ENCODE measurements at places on chromosomes 1 and 21. TPM values are rescaled to one million over a fixed set of nuclear protein-coding genes. Genes with fewer than 3 reads are reported as not detected.
A peak's percentile ranks its signal among the peaks of the same experiment; 100 is the strongest.

GRCh38 chr21:31424058-31424457, 80.0 kb upstream of the TIAM1 start:
- no peak overlapping the region for H3K4me3 ChIP-seq
- no peaks in the 10 kb centered on the region for H3K27me3 ChIP-seq
- no peak for DNase-seq
- H3K27ac ChIP-seq: no peak overlapping the region

- peaks cover 5% of the 10 kb centered on the region for H3K27me3 ChIP-seq
- H3K36me3 ChIP-seq: no peaks in the 10 kb centered on the region
- no peak for DNase-seq
- H3K27ac ChIP-seq: no peak overlapping the region
- H3K4me3 ChIP-seq: no peak overlapping the region
Observed at GRCh38 chr1:57986432-57986831, 560.1 kb downstream of the OMA1 start.

- no peaks in the 10 kb centered on the region for H3K27me3 ChIP-seq
- H3K36me3 ChIP-seq: no peaks in the 10 kb centered on the region
- H3K4me1 ChIP-seq: peaks cover 15% of the 10 kb centered on the region
- peak; percentile 24 for DNase-seq
Observed at GRCh38 chr21:42040411-42041180, 30.4 kb upstream of the ZBTB21 start.

Gene TESK2
- 8.2 TPM for total RNA-seq

- H3K36me3 ChIP-seq: no peaks in the 10 kb centered on the region
- H3K27me3 ChIP-seq: no peaks in the 10 kb centered on the region
- no peak for DNase-seq
- H3K4me3 ChIP-seq: no peak overlapping the region
Observed at GRCh38 chr1:160567858-160568682, 11.2 kb downstream of the CD84 start.

DNA sequence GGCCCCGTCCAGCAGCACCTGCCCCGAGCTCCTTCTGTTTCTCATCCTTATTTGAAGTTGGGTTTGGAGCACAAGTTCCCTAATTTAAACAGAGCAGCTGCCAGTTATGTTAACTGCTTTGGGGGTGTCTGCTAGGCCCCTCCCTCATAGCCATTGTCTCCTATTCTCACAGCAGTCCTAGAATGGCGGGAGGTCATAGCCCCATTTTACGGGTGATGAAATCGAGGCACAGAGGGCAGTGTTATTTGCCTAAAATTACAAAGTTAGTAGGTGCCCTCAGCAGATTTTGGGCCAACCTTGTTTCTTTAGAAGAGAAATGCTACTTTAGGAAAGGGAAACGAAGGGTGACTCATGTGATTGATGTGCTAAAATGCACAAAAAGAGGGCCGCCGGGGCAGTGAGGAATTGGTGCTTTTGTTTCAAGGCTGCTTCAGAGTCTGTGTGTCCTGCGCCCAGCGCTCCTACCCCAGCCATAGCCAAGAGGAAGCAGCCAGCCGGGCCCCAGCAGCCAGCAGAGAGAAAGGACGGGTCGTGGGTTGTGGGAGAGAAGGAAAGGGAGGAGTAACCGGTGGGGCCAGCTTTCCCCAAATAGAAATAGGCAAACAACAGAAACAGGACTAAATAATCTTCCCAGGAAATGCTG, 13.0 kb downstream of the VANGL1 start:
- peak overlapping the region; percentile 38 for H3K27ac ChIP-seq
- DNase-seq: no peak
- no peaks in the 10 kb centered on the region for H3K27me3 ChIP-seq
- peaks cover 10% of the 10 kb centered on the region for H3K36me3 ChIP-seq
- no peak overlapping the region for H3K4me3 ChIP-seq

Gene FCER1A
- total RNA-seq: 8.8 TPM

Gene ZNF593OS
- not detected for total RNA-seq

GRCh38 chr1:44851308-44851707, 8.3 kb upstream of the PTCH2 start:
- H3K4me3 ChIP-seq: no peak overlapping the region
- no peaks in the 10 kb centered on the region for H3K4me1 ChIP-seq
- H3K27ac ChIP-seq: no peak overlapping the region
- DNase-seq: no peak
- H3K27me3 ChIP-seq: no peaks in the 10 kb centered on the region

Gene RCAN3
- 16.7 TPM for total RNA-seq

DNA sequence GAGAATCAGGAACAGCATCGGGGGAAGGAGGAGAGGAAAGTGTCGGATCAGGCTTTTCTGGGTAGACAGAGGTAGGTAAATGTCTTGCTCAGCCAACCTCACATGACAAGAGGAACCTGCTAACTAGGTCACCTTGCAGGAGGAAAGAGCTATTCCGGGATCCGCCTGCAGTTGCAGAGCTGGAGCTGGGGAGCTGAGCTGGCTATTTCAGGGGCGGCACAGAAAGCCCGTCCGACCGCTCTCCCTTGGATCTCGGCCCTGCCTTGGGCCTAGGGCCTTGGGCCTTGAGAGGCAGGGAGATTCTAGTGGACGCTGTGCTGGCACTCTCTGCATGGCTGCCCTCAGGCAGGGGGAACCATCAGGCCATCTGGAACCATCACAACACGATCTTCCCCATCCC, 56.5 kb upstream of the CTPS1 start:
- H3K4me1 ChIP-seq: no peaks in the 10 kb centered on the region
- H3K36me3 ChIP-seq: no peaks in the 10 kb centered on the region
- H3K4me3 ChIP-seq: no peak overlapping the region
- H3K27ac ChIP-seq: no peak overlapping the region

Gene HENMT1
- total RNA-seq: 6.5 TPM

- no peaks in the 10 kb centered on the region for H3K27me3 ChIP-seq
- peaks cover 90% of the 10 kb centered on the region for H3K36me3 ChIP-seq
- no peaks in the 10 kb centered on the region for H3K4me1 ChIP-seq
- H3K4me3 ChIP-seq: no peak overlapping the region
- H3K27ac ChIP-seq: no peak overlapping the region
- no peak for DNase-seq
Observed at GRCh38 chr1:26838474-26839338, 12.2 kb downstream of the ZDHHC18 start.

Gene NHLH1
- 0.15 TPM for total RNA-seq

- H3K4me1 ChIP-seq: peaks cover 12% of the 10 kb centered on the region
- no peaks in the 10 kb centered on the region for H3K27me3 ChIP-seq
- no peak overlapping the region for H3K27ac ChIP-seq
- no peak for DNase-seq
Observed at GRCh38 chr1:52674497-52675384, 23.4 kb downstream of the COA7 start.

DNA sequence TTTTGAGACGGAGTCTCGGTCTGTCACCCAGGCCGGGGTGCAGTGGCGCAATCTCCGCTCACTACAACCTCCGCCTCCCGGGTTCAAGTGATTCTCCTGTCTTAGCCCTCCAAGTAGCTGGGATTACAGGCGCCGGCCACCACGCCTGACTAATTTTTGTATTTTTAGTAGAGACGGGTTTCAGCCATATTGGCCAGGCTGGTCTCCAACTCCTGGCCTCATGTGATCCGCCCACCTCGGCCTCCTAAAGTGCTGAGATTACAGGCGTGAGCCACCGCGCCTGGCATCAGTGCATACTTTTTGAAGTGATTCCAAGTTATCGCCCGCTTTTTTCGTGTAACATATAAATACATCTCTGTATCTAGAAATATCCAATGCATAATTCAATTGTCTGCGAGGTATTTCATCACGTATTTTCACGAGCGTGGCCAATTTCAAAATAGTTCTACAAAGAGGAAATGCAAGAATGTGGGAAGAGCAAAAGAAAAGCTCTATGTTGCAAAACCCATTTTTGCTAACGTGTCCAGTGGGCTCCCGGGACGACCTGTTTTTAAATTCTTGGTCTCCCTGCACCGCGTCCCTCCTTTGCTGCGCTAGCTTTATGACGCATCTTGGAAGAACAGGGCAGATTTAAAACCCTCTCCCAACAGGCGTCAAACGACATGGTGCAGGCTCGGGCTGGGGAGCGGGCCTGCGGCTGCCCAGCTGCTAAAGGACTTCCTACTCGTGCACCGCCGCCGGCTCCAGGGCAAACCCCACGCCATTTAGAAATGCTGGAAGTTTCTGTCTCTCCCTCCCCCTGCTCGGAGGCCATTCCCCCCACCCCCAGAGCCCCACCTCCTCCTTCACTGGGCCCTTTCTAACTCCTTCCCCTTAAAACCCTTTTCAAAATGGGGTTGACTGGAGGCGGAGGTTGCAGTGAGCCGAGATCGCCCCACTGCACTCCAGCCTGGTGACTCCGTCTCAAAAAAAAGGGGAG, 923 bp upstream of the IFNGR2 start:
- H3K27me3 ChIP-seq: no peaks in the 10 kb centered on the region
- H3K4me1 ChIP-seq: peaks cover 29% of the 10 kb centered on the region
- no peaks in the 10 kb centered on the region for H3K36me3 ChIP-seq
- peak; percentile 82 for DNase-seq

DNA sequence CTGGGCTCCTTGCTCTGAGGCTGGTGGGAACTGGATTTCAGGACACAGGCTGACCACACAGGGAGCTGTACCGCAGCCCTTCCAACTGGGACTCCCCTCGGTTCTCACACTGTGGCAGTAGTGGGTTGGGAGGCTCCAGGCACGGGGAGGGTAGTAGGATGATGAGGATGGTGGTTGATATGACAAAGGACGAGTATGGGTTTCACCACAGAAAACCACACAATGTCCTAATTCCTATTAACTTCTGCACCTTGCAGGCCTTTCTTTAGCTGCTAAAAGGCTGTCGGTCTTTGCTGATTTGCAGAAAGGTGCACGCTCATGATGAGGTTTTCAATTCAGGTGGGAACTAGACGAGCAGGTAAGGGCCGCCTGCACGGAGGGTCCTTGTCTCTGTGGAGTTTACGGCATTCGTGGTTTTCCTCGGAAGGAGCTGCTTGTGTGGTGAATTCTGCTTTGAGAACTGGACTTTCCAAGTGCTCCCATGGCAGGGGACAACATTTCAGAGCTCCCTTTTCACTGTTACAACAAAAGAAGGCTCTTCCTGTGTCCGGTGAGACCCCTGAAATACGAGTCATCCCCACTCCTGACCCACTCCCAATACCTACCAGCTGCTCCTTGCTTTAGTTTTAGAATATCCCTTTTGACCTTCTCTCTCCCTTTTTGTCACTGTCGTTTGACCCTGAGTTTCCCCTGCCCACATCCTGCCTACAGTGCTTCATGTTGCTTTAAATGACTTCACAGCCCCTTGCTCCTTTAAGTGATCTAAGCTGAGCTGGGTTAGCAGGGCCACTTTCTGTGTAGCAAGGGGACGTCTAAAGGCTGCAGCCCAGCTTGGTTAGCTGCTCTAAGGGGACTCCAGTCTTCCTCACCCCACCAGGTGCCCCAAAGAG, 125.1 kb downstream of the MRPS6 start:
- no peak for DNase-seq

Gene ACOT7
- total RNA-seq: 28.5 TPM

GRCh38 chr1:98201666-98202081, 280.8 kb upstream of the DPYD start:
- no peaks in the 10 kb centered on the region for H3K36me3 ChIP-seq
- no peaks in the 10 kb centered on the region for H3K27me3 ChIP-seq
- DNase-seq: no peak
- no peaks in the 10 kb centered on the region for H3K4me1 ChIP-seq
- H3K4me3 ChIP-seq: no peak overlapping the region

- DNase-seq: no peak
- no peaks in the 10 kb centered on the region for H3K27me3 ChIP-seq
- H3K27ac ChIP-seq: no peak overlapping the region
- H3K4me3 ChIP-seq: no peak overlapping the region
- no peaks in the 10 kb centered on the region for H3K4me1 ChIP-seq
Observed at GRCh38 chr1:91160363-91161075, 138.7 kb upstream of the ZNF644 start.

Gene KRTAP6-3
- not detected for total RNA-seq

- no peak overlapping the region for H3K4me3 ChIP-seq
- no peak for DNase-seq
- H3K27ac ChIP-seq: no peak overlapping the region
- H3K4me1 ChIP-seq: peaks cover 7% of the 10 kb centered on the region
Observed at GRCh38 chr1:94658221-94658620, 116.7 kb upstream of the F3 start.

GRCh38 chr1:113325022-113325421, 65.3 kb upstream of the MAGI3 start:
- H3K27me3 ChIP-seq: no peaks in the 10 kb centered on the region
- H3K4me3 ChIP-seq: no peak overlapping the region
- H3K27ac ChIP-seq: no peak overlapping the region
- H3K4me1 ChIP-seq: no peaks in the 10 kb centered on the region
- no peaks in the 10 kb centered on the region for H3K36me3 ChIP-seq

DNA sequence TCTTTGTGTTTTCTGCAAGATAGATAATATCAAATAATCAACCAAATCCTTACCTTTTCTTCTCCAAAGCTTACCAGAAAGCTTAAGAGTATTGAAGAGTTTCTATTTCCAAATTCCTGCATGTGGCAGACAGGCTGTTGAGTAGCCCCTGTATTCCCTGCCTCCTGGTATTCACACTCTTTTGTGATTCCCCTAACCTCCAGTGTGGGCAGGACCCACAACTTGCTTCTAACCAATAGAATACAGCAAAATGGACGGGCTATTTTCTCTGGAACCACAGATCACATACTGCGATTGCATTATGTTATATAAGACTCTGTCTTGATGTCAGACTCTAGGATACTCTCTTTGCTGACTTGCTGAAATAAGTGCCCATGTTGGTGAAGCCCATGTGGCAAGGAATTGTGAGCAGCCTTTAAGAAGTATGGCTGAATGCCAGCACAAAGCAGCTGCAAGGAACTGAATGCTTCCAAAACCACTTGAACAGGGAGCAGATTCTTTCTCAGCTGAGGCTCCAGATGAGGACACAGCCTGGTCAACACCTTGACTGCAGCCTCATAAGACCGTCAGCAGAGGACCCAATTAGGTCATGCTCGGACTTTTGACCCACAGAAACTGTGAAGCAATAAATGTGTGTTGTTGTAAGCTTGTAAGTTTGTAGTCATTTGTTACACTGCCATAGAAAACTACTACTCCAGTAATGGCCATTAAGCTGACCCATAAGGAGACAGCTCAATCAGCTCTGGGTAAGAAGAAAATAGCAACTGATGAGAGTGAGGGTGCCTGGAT, 47.9 kb upstream of the PLXNA2 start:
- H3K36me3 ChIP-seq: no peaks in the 10 kb centered on the region
- H3K27ac ChIP-seq: no peak overlapping the region
- no peak for DNase-seq

- no peaks in the 10 kb centered on the region for H3K4me1 ChIP-seq
- H3K27ac ChIP-seq: no peak overlapping the region
- peaks cover 23% of the 10 kb centered on the region for H3K27me3 ChIP-seq
- no peak overlapping the region for H3K4me3 ChIP-seq
- no peak for DNase-seq
Observed at GRCh38 chr1:11634365-11635192, 19.6 kb downstream of the FBXO2 start.

- DNase-seq: no peak
- H3K4me1 ChIP-seq: no peaks in the 10 kb centered on the region
- no peak overlapping the region for H3K4me3 ChIP-seq
Observed at GRCh38 chr1:44503625-44504024, 98.6 kb downstream of the RNF220 start.

GRCh38 chr1:6634371-6635052, 9.8 kb downstream of the THAP3 start:
- no peaks in the 10 kb centered on the region for H3K4me1 ChIP-seq
- H3K27me3 ChIP-seq: no peaks in the 10 kb centered on the region
- peak; percentile 73 for DNase-seq
- no peak overlapping the region for H3K4me3 ChIP-seq
- H3K36me3 ChIP-seq: peaks cover 98% of the 10 kb centered on the region
- no peak overlapping the region for H3K27ac ChIP-seq

Gene LPAR3
- total RNA-seq: 5.7 TPM

GRCh38 chr1:8354038-8354437, 36.1 kb downstream of the SLC45A1 start:
- no peak overlapping the region for H3K4me3 ChIP-seq
- no peak overlapping the region for H3K27ac ChIP-seq
- peaks cover 7% of the 10 kb centered on the region for H3K4me1 ChIP-seq
- no peaks in the 10 kb centered on the region for H3K27me3 ChIP-seq
- peaks cover 68% of the 10 kb centered on the region for H3K36me3 ChIP-seq
